Activated CD4-positive, CD25-positive, alpha-beta regulatory T cell treated with anti-CD3 and anti-CD28 coated beads, Interleukin-2, amount 50 U/mL, for 24 hours (primary cell): ENCODE measurements at places on chromosomes 1 and 21.
A peak's percentile ranks its signal among the peaks of the same experiment; 100 is the strongest.

GRCh38 chr21:40208948-40209345 is 341.7 kb downstream of the PCP4 start:
- no peak for ATAC-seq

DNA sequence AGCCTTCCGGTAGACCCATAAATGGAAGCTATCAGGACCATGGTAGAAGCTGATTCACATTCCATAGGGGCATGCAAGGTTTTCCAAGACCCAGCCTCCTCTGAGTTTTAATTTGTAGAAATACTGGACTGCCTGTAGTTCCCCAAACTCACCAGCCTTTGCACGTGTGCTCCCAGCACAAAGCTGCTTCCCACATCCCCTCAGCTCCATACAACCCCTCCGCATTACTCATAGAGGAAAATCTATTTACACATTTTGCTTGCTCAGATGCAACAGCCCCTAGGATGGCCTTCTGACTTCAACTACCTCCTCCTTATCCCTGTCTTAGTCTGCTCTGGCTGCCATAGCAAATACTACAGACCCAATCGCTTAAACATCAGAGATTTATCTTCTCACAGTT is 336.2 kb downstream of the SETD4 start:
- ATAC-seq, result no peak

DNA sequence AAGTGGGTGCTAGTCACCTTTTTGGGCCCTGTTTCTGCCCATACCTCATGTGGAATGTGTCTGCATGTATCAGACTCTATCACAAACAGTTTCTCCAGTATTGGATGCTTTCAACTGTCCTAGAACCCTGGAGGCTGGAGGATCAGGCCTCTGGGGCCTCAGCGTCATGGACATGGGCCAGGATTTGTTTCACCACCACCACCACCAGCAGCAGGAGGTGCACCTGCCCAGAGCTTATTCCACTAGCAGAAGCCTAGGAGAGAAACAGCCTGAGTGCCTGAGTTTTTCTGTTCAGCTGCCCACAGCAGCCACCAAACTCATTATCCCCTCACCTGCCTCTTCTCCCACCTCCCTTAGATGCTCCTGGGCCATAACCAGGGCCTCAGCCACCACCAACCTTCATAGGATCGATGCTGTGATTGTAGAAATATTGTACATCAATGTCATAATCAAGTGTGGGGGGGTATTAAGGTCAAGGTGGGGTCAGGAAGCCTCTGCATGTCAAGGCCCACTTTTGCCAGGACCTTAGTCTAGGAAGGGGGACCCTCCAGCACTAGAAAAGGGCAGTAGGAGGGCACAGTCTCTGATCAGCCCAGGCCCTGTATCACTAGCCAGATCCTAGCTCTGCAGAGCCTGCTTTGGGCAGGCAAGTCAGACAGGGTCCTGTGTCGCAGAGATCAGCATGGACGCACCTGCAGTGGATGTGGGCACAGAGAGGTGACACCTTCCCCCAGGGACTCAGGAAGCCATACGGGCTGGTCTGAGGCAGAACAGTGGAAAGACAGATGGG is 9.3 kb downstream of the DMAP1 start:
- ATAC-seq, result no peak

DNA sequence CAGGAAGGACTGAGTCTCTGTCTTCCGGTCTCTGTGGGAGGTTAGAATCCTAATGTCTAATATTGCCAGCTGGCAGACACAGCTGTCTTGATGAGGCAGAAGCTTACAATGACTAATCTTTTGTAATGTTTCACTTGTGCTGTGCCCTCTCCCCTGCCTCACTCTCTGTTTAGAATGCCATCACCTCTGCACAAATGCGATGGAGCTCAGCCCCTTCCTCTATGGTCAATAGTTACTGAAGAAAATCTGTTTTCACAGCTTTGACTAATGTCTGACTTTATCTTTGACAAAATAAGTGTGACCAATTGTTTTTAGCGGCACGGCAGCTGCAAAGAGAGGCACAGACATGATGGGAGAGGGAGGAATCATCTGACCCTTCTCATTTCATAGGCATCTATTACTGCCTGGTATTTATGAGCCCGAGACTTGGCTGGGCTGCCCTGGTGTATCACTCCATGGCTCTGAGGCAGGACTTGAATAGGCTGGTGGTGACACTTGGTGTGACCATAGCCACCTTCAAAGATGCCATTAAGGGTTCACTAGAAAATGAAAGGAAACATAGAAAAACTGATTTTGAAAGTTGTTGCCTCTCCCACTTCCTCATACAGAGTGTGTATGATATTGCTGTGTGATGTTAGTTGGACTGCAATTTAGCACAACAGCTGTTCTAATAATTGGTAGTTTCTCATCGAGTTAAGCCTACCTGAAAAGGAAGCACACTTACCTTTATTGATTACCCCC is 163.2 kb upstream of the NBPF11 start:
- ATAC-seq, result peak; percentile 26

DNA sequence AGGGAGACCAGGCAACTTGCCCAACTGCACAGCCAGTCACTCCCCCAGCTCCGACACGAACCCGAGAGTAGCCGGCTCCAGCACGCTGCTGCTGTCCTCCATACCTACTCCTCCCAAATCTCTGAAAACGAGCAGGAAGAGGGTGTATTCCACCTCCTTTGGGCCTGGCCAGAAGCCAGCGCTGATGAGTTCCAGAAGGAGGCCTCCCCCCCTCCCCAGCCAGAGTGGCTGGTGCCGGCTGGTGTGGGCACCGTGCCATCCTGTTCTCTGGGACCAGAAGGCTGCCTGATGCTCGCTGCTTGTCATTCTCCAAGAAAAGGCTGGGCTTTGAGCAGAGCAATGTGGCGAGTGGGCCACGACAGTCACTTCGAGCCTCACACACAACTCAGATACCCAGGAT is 22.2 kb downstream of the KCNN3 start:
- ATAC-seq, result no peak

DNA sequence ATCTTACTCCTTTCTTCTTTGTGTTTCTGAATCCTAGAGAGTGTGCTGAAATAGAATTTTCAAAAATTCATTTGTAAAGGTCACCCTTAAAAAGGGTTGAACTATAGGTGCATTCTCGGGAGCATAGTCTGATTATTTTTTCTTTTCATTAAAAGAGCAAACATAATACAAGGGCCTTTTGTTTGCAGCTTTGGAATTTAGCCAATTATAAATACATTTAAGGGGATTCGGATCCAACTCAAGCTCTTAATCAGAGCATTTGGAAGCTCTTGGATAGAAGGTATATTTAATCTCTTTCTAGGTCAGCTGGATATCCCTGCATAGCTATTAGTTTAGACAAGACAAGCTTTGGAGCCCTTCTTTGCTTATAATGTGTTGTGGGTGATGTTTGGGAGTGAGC is 321.7 kb downstream of the HHAT start:
- no peak for ATAC-seq

- ATAC-seq, result peak; percentile 20
Observed at GRCh38 chr1:43902058-43902831, 31.4 kb upstream of the ARTN start.

- ATAC-seq, result no peak
Observed at GRCh38 chr1:205584732-205585131, 47.1 kb downstream of the ELK4 start.

DNA sequence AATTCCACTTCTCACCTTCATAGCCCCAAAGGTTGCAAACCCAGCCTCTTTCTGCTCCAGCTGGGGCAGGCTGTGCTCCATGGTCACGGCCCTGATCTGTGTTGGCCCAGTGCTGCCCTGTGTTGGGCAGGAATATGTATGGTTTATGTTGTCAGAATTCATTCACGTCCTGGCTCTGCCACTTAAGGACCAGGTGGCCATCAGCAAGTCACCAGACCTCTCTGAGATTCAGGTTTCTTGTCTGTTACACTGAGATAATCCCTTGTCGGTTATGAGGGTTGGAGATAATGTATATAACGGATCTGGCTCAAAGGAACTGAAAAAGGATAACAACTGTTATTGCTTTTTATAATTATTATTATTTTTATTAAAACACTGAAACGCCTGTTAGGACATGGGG is 39.1 kb upstream of the SELENON start:
- ATAC-seq, result no peak

DNA sequence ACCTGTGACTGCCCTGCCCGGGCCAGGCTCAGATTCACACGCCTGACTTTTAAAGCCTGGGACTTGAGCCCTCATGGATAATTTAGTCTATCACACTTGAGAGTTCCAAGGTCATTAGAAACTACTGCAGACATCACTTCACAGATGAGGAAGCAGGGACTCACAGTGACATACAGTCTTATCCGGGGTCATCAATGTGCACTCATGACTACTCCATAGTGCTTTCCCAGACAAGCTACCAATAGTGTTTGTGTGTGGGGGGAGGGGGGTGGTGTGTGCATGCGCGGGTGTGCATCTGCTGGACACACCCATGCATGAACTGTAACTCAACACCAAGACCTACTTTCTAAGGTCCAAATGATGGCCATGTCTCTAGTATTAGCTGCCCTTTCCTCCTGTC is 16.1 kb upstream of the SLC5A9 start:
- ATAC-seq, result no peak

DNA sequence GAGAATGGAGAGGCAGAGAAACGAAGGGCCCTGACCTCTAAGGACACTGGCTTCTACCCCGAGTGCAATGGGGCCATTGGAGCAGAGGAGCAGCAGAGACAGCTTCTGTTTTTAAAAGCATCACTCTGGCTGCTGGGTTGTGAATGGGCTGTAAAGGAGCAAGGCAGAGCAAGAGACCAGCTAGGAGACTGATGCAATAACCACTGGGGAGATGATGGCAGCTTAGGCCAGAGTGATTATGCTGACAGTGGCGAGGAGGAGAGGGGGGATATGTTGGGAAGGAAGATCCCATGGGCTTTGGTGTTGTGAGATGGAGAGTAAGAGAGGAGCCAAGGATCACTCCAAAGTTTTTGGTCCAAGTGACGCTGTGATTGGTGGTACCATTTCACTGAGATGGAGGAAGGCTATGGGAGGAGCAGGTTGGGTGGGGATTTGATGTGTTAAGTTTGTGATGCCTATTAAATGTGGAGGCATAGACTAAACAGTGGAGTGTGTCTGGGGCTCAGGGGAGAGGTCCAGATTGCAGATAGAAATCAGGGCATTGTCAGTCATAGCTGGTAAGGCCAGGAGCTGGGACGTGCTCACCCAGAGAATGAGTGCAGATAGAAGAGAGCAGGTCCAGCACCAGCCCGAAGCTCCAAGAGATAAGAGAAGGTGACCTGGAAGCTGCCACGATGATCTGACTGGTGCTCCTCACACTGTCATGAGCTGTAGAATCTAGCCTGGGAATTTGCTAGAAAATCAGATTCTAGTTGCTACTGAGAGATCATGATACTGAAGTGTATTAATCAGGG is 11.0 kb downstream of the TRAF5 start:
- ATAC-seq, result no peak

GRCh38 chr1:56864430-56864829 is 9.8 kb downstream of the C8A start:
- no peak for ATAC-seq

DNA sequence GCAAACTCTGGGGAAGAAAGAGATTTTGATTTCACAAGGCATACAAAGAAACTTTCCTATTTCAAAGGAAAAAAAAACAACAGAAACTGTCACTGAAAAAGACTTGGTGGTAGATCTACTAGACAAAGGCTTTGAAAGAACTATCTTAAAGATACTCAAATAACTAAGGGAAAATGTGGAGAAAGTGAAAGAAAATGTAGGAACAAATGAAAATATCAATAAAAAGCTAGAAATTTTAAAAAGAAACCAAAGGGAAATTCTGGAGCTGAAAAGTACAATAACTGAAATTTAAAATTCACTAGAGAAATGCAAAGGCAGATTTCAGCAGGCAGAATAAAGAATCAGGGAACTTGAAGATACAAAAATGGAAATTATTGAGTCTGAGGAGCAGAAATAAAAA is 6.2 kb downstream of the COL6A2 start:
- ATAC-seq, result no peak

DNA sequence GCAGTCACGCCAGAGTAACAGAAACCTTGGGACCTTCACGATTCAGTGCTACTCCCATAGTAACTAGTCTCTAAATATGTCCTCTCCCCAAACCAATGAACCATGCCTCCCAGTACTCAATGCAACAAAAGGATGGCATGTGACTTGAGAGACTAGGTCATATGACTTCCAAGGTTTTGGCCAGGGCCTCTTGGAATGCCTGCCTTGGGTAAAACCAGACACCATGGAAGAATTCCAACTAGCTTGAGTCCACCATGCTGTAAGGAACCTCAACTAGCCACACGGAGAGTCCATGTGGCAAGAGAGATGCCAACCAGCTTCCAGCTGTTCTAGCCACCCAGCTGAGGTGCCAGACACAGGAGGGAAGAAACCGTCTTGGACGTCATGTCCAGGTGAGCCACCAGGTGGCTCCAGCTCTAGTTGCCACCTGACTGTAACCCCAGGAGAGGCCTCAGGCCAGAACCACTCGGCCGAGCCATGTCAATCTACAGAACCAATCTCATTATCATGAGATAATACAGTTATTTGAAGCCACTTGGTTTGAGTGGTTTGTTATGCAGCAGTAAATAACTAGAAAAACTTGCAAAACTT is 115.0 kb downstream of the SYF2 start:
- peak; percentile 45 for ATAC-seq

- ATAC-seq, result no peak
Observed at GRCh38 chr1:93679546-93679945, 2.1 kb downstream of the BCAR3 start.

GRCh38 chr1:26580116-26580515 is 50.6 kb downstream of the RPS6KA1 start:
- ATAC-seq, result no peak

DNA sequence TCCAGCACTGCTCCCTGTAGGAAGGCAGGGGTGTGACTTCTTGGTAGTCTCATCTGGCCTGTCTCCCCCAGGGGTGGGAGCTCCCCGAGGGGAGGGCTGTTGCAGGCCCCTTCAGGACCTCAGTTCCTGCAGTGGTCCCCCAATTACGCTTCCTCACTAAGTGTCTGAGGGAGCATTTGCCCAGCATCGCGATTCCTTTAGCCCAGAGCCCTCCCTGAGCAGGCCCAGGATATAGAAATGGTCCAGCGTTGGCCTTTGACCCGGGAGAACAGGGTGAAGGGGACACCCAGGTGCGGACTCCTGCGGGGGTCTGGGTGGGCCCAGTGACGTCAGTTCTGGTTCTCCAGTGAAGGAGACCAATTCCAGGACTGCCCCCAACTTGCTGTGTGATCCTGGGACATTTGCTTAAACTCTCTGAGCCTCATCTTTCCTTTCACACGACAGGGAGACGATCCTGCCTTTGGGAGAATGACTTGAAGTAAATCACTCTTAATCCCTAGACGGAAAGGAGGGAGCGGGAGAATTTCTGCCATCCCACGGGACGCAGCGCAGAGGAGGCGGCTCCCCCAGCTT is 32.6 kb upstream of the BTG2 start:
- no peak for ATAC-seq
